ENCODE measurements at places on chromosomes 11 and 22. TPM values are rescaled to one million over a fixed set of nuclear protein-coding genes. Genes with fewer than 3 reads are reported as not detected.

Gene MUC5AC
- not detected for polyA plus RNA-seq

Gene PIH1D2
- polyA plus RNA-seq = 0.97 TPM

Gene CPT1B
- polyA plus RNA-seq = 33.2 TPM

DNA sequence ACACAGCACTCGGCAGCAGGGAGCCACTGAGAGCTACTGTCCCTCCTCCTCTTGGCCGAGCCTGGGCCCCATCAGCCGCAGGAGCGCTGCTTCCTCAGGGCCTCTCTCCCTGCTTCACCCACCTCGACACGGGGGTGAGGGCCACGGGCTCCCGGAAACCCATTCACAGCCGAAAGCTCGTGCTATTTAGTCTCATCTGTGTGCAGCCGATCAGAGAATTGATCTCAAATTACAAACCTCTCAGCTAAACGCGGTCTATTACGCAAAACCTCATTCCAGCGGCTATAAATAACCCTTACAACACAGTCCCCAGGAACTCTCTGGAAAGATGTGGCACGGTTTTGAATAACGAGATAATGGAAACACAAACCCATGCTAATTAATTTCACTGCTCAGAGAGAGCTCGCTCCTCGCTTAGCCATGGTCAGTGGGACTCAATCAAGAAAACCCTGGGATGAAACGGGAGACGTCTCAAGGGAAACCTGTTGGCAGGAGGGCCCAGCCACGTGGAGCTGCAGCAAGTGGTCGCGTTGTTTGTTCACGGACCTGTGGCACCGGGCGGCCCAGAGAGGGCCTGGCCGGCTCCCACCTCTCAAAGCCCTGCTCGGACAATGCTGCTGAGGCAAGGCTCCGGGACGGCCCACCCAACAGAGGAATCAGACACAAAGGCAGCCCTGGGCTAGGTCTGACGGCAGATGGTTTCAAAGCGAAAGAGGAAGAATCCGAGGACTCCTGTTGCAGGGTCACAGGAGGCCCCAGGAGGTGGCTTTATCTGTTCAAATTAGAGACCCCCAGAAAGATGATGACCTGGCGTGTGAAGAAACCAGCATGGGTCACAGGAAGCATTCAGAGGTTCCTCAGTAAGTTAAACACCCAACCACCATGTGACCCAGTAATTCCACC is 210.5 kb downstream of the CTTN start:
- no peak for DNase-seq

GRCh38 chr11:27596388-27596787 is 89.8 kb upstream of the LIN7C start:
- DNase-seq = no peak

DNA sequence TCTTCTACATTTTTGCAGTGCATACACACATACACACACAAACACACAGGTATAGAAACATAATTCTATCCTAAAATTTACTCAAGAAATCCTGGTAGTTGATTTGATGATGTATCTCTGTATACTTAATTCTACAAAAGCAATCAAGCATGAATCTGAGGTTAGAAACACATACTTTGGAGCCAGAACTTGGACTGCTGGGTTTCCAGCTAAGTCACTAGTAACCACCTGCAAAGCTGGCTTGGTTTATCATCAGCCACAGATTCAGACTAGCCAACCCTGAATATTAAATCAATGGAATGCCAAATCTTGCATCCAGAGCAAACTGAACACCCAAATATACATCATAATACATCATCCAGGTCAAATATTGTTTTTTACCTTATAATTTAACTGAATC is 24.8 kb upstream of the POU2AF2 start:
- DNase-seq = no peak

DNA sequence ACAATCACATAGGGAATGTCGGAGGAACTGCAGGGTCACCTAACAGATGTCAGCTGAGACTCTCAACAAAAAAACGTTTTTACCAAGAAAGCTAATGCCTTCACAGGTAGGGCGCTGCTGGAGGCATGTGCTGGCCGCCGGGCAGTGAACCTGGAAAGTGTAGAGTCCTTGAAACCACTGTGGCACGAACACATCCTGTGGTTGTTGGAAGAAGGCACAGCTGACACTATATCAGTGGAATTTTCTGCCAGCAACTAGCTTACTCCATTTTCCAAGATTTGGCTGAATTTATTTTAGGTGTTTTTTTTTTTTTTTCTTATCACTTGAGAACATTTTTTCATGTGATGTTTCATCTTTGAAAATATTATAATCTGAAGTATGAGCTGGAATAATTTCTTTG is 14.2 kb downstream of the TRMU start:
- DNase-seq = no peak
